ENCODE measurements at places on chromosomes 2 and 18.
A peak's percentile ranks its signal among the peaks of the same experiment; 100 is the strongest.

GRCh38 chr2:95051626-95052025, 26.1 kb downstream of the MAL start:
- DNase-seq, result no peak

DNA sequence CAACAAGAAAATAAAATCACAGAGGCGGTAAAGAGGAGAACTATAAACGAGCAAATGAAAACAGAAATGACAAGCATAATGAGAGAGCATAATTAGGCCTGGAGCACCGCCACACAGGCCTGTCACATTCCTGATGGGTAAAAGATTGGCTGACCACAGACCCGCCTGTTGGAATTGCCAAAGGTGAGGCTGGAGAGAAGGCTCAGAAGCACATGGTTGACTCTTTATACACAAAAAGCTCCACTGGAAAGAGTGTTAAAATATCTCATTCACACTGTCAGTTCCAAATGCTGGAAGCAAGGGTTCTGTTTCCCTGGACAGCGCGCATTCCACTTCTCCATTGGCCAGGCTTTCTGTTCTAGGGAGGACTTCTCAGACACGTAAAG, 5.9 kb upstream of the LGALSL start:
- DNase-seq, result no peak

DNA sequence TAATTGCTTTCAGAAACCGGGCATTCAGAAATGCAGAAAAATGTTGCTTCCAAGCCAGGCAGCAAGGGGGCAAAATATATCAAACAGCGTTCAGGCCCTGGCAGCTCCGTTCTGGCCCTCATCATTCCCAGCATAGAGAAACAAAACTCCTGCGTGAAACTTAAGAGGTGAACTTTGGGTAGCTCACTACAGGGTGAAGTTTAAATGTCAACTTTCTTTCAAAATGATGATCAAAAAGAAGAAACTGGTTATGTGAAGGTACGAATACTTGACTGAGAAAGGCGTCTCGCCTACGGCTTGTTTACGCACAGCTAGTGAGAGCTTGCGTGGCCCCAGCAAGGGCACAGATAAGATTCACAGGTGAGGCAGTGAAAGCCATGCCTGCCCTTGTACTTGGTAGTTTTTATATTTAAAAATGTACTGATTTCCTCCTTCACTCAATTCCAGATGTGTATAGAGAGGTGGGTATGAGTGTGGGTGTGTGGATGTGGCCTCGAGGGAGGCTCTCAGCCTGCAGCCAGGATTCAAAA, 127.5 kb downstream of the NFATC1 start:
- no peak for DNase-seq

DNA sequence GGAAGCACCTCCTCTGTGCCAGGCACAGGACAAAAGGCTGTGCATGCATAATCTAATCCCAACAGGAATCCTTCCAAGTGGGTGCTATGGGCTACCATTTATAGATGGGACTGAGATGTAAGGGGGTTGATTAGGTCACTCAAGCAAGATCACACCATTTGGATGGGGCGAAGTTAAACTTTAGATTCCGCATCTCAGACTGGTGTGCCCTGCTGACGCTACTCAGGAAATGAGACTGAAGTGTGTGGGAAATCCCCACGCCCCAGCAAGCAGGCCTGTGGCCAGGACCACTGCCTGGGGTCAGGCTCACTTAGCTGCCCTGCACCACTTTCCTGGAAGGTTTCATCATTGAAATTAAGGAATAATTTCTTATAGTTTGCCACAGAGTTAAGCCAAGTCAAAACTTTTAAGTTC, 70.5 kb upstream of the PPP1CB start:
- no peak for DNase-seq

- DNase-seq, result no peak
Observed at GRCh38 chr2:210399440-210400041, 77.0 kb downstream of the LANCL1 start.

- DNase-seq, result peak; percentile 73
Observed at GRCh38 chr2:215401896-215402379, 33.9 kb downstream of the FN1 start.

DNA sequence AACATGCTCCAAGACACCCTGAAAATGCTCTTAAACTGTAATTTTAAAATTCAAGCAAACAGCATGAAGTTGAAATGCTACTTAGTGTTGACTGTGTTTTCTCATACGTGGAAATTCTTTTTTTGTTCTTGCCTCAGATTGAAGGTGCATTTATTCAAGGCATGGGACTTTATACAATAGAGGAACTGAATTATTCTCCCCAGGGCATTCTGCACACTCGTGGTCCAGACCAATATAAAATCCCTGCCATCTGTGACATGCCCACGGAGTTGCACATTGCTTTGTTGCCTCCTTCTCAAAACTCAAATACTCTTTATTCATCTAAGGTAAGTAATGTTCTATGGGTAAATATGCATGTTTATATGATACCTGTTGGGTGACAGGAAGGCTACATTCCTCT, 82.7 kb downstream of the AOX1 start:
- no peak for DNase-seq

DNA sequence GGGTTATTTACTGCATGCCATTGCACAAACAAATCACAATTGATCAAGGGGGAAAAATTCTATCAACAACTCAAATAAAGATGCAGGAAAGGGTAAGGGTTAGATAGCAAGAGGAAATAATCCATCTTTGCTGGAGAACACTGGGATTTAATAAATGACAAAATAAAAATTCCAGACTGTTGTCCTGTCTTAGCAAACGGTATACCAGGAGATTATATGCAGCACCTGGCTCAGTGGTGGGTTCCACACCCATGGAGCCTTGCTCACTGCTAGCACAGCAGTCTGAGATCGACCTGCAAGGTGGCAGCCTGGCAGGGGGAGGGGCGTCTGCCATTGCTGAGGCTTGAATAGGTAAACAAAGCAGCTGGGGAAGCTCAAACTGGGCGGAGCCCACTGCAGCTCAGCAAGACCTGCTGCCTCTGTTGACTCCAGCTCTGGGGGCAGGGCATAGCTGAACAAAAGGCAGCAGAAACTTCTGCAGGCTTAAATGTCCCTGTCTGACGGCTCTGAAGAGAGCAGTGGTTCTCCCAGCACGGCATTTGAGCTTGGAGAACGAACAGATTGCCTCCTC, 296.5 kb upstream of the THSD7B start:
- DNase-seq, result no peak

- DNase-seq, result no peak
Observed at GRCh38 chr2:203914546-203915182, 21.9 kb upstream of the ICOS start.

GRCh38 chr2:233821196-233821595, 33.1 kb downstream of the HJURP start:
- no peak for DNase-seq

DNA sequence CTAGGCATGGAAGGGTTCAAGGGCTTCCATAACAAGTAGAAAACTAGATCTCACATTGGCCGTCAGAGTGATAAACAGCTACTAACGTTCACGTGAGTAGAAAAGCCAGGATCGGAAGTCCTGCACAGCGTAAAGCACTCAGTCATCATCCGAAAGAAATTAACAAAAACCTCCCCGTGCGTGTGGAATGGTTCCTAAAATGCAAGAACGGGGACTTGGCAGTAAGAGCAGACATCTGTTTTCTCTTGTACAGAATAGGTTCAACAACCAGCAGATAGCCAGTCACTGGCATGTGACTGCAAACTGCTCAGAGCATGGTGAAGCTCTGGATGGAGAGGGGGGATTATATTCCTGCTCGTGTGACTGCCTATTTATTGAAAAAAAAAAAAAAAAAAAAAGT, 106.9 kb upstream of the ITGB6 start:
- DNase-seq, result peak; percentile 76

- no peak for DNase-seq
Observed at GRCh38 chr2:205270689-205271088, 411.6 kb upstream of the NRP2 start.

- DNase-seq, result peak; percentile 68
Observed at GRCh38 chr2:33412920-33413319, 63.5 kb upstream of the RASGRP3 start.

DNA sequence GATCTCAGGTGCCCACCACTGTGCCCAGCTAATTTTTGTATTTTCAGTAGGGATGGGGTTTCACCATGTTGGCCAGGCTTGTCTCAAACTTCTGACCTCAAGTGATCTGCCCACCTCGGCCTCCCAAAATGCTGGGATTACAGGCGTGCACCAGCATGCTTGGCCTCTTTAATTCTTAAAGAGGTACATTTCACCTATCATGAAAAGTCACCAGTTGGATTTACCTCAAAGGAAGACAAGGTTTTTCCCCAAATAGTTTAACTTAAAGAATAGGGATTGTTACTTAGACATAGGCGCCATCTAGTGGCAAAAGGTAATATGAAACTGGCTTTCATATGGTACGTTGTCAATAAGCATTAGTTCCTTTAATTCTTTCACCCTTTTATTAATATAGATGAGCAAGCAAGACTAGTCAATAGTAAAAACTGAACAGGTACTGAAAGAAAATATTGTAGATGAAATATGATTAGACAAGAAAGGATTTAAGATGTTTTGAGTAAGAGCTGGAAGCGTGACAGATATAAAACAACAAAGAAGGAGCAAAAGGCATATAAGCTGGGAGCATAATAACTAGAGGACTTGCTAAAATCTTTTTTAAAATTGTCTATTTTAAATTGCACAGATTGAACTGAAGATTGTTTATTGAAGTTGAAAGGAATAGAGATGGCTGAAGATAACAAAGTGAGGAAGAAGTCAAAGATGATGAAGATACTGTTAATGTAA, 35.0 kb upstream of the PSMD14 start:
- peak; percentile 55 for DNase-seq

GRCh38 chr18:70044632-70045031, 97.0 kb upstream of the CD226 start:
- peak; percentile 99 for DNase-seq

- DNase-seq, result no peak
Observed at GRCh38 chr2:219798430-219798829, 171.0 kb downstream of the SLC4A3 start.

GRCh38 chr2:227480528-227480927, 8.6 kb downstream of the AGFG1 start:
- no peak for DNase-seq

DNA sequence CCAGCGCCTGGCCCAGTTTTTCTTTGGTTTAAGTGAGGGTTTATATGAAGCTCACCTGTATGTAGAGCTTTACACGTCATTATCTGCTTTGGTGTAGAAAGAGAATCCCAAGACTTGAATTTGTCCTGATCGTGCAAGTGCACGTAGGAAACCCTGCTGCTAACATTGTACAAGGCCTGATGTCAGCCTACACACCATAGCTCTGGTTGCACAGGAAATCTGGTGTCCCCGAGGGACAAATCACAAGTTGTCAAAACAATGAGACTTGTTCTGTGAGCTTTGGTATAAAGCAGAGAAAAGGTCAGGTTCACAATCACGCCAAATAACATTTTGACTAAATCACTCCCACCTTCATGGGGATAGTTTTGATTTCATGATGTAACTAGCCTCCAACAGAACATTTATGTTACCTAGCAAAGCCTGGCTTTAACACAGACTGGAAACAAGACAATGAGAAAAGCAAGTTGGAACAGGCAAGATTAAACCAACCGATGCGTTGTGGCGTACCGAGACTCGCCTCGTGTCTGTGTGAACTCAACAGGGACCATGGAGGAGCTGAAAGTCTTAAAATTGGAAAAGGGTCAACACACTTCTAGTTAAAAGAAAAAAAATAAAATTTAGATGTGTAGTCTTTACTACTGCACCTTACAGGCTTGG, 41.4 kb downstream of the ZAP70 start:
- no peak for DNase-seq

DNA sequence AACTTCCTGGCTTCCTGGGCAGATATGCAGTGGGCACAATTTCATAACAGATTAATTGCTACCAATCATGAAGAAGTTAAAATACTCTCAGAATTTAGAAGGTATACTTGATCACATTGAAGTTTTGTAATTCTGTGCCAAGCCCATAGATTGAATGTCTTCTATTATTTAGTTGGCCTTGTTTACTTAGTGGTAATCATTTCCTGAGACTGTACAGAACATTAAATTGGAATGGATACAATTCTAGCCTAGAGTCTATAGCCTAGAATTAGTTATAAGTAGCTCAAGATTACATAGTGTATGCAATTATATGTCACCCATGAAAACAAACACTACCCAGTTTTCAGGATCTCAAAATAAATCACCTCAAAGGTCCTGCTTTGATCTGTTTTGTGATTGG, 615.8 kb downstream of the XIRP2 start:
- no peak for DNase-seq

DNA sequence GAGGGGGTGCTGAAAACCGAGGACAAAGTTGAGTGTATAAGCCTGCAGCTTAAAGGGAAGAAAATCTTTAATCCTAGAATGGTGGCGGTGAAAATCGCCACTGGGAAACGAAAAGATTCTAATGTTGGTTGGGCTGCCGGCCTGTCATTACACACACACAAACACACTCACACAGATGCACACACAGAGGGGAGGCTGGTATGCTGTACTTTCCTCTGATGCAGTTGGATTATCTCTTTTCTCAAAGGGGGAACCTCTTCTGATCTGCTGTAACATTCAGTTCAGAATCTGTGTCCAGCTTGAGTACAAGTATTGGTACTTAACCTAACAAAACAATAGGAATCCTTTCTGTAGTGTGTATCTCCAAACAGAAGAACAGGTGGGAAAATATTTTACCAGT, 39.0 kb downstream of the ANXA4 start:
- no peak for DNase-seq

GRCh38 chr18:33184958-33185357, 255.6 kb downstream of the CCDC178 start:
- no peak for DNase-seq

- DNase-seq, result peak; percentile 29
Observed at GRCh38 chr2:42328148-42328833, 32.7 kb downstream of the COX7A2L start.

GRCh38 chr18:37553633-37554398, 11.8 kb downstream of the CELF4 start:
- DNase-seq, result no peak

DNA sequence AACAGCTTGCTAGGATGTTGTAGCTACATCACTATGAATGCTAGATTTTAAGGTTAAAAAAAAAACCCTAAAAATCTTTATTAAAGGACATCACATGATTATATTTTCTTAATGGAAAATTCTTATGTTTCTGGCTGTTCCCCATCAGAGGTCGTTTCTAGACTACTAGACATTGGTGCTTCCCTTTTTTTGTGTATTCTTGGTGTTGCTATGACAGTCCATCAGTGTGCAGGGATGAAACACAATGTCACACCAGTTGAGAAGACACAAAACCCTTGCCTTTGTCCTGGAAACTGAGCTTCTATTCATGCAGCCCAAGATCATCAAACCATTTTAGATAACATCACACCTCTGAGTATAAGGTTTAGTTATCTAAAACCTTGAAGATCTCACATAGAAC, 19.9 kb upstream of the TMEM131 start:
- no peak for DNase-seq

DNA sequence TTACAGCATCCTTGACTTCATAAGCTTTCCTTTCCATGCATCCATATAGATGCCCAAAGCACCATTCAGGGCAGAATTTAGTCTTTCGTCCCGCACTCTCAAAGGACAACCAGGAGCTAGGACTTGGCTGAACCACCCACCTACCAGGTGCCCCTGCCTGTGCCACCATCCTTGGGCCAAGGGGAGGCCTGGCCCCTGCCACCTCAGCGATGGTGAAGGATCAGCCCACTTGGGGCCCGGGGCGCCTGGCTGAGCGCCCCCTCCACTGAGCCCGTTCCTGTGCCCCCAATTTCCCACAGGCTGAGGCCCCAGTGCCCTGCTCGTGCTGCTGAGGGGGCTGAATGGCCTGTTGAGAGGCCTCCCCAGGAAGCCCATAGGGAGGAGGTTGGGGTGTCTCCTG, 33.3 kb upstream of the ALPP start:
- DNase-seq, result no peak
